ENCODE measurements at places on chromosomes 12 and 14.

- no peak for DNase-seq
Observed at GRCh38 chr14:100299238-100299560, 7.0 kb downstream of the SLC25A29 start.

DNA sequence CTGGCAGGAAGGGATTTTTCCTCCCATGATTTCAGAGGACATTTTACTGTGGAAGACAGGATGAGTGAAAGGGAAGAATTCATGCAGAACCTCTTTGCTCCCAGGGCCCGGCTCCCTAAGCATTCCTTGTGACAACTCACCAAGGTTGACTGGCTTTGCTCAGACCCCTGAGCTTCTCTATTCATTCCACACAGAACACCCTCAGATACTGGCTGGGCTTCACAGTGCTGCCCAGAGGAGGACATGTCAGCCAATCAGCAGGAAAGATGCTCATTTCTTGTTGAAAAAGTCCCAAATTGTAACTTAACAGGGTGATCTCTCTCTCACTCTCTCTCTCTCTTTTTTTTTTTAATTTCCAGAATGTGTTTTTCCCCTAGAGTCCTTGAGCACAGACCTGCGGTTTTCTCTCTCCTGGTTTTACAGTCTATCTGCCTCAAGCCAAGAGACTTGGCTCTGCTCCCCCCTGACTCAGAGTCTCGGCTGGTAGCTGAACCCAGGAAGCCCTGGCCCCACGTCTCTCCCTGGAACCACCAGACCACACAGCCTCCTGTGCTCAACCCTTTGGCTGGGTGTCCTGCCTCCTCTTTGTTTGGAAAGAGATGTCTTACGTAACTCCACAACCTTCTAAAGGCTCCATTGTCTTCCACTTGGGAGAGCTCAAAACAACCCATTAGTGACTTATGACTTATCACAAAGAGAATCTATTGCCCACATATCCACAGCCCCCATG, 43.9 kb downstream of the SSPN start:
- no peak for DNase-seq

- DNase-seq, result no peak
Observed at GRCh38 chr12:5451251-5451650, 19.3 kb downstream of the NTF3 start.

DNA sequence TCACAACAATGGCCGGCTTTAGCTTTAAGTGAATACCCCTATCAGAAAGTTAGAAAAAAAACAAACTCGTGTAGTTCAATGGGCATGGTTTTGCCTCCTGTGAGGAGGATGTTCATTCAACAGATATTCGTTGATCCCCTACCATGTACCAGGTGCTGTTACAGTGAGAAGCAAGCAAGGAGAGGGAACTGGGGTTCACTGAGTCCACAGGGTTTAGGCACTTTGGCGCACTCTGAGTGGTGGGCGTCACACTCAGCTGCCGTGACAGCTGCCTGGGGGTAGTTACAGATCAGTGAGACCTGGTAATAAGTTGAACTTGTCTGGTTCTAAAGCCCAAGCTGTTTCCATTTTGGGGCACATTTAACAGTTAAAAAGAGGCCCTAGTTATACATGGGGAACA, 74.2 kb downstream of the PAPOLA start:
- no peak for DNase-seq

GRCh38 chr12:91565246-91565645, 382.6 kb upstream of the DCN start:
- no peak for DNase-seq

DNA sequence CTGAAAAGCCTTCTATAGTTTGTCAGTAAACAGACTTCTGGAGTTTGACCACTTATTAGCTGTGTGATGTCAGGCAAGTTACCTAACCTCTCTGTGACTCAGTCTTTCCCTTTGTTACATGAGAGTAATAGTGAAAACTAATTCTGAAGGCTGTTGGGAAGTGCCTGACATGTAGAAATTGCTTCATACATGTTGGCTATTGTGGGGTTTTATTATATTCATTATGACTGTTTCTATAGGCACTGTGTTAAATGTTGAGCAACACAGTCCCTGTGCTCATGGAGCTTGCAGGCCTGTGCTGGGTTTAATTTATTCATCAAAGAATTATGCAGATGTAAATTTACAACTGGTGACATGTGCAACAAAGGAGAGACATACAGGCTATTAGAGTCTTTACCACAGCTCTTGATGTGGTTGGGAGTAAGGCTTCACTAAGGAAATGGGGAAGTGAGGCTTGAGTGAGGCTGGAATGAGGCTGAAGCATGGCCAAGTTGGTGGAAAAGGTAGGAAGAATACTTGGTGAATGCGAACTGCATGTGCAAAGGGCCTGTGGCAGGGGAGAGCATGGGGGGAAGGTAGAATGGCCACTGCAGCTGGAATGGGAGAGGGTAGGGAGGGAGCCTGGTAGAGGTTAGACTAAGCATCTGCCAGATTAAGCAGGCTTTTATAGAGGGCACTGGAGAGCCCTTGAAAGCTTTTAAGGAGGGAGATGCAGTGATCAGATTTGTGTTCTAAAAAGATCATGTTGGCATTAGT, 236.4 kb upstream of the CRY1 start:
- DNase-seq, result no peak

DNA sequence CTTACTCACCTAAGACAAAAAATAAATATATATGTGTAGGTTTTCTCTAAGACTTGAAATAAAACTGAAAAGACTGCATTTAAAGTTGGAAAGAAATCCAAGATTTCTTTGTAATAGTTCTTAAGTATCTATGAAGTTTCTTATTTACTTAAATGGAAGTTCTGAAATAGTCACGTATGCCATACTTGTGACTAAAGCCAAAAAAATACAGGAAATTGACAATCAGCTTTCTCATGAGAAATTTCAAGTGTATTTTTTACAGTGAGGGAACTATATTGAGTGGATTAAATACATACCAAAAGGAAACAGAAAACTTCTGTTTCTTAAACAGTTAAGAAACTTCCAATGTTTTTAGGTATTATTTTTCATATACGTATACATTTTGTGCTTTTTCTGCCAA, 188.1 kb downstream of the DPY19L2 start:
- no peak for DNase-seq

GRCh38 chr12:99709116-99709515, 61.6 kb downstream of the GARIN6 start:
- DNase-seq, result no peak

DNA sequence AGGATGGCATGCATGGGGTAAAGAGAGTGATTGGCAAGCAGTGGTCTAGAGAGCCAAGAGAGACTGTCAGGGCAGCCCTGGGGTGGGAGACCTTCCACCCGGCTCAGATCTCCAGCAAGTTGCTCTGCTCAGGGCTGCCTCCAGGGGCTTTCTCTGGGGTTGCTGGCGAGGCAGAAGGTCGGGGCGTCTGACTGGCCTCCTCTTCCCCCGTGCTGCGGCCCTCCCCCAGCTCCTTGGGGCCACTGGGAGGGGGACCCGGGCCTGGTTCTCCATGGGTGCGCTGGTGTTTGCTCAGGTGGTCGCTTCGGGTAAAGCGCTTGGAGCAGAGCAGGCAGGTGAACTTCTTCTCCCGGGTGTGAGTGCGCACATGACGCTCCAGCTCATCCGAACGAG, 6.6 kb upstream of the AAAS start:
- DNase-seq, result no peak

DNA sequence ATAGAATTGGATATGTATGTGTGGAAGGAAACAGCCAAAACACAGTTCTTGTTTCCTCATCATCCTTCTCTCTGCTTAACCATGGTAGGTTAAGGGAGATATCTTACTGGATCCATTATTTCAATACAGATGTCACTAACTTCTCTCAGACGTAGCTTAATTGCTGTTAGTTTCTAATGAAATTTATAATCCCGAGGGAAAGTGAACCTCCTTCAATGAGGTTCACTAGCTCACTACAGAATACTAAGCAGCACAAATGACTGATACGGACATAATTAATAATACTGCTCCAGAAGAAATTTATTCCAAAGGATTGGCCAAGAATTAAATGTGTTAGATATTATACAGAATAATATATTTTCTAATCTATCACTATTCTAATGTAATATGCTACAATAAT, 28.6 kb upstream of the PTPRO start:
- DNase-seq, result no peak

GRCh38 chr12:6222078-6222654, 22.0 kb downstream of the CD9 start:
- DNase-seq, result no peak

DNA sequence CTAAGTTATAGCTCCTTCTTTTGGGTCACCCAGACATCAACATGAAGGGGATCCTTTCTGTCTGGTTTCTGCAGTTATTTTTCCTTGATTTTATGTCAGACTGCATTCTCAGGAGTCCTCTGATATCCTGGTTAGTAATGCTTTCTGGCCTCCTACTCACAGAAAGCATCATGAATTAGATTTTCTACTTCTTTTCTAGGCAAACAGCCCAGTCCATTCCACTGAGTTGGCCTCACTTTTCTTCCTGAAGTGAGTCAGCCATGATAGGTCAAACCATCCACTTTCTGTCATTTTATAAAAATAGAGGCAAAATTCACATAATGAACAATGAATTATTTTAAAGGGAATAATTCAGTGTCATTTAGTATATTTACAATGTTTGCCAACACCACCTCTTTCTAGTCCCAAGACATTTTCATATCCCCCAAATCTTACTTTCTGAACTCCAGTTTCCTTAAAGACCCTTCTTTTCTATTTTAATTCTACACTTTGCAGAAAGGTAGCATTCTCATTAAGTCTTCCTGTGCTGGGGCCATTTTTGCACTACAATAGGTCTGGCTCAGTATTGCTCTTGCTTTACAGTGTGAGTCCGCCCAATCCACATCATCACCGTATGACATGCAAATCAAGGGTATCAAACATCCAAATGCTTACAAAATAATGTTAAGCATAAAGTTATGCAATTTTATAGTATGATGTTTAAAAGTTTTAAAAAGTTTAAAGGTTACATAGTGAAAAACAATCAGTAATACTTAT, 95.1 kb downstream of the UNC79 start:
- DNase-seq, result no peak

- DNase-seq, result no peak
Observed at GRCh38 chr14:88352698-88353097, 29.6 kb upstream of the KCNK10 start.

- no peak for DNase-seq
Observed at GRCh38 chr12:45503899-45504298, 225.6 kb upstream of the ARID2 start.

- DNase-seq, result no peak
Observed at GRCh38 chr14:89041257-89041582, 216.8 kb downstream of the TTC8 start.

DNA sequence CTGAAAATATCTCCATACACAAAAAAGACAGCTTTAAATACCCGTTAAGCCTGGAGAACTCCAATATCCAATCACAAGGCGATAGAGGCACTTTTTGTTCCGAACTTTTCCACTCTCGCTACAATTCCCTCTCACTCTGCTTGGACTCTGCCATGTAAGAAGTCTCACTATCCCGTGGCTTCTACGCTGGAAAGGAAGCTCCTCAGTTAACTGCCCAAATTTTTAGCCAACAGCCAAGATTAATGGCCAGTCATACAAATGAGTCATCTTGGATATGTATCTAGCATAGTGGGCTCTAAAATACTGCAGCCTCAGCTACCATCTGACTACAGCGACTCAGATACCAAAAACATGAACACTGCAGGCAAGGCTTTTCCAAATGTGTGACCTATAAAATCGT, 45.5 kb upstream of the RERGL start:
- no peak for DNase-seq

DNA sequence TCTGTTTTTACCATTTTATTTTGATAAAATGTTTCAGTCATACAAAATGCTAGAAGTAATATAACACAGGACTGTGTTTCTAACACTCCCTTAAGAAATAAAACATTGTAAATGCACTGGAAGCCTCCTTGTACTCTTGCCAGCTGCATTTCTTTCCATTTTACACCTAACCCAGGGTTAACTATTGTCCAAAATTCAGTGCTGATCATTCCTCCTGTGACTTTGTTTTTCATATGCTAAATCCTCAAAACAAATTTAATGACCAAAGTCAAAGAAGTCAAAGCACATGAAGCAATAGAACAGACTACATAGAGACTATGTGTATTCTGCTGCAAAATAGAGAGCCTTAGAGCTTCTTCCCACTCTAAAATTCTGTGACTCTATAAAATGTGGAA, 420.3 kb upstream of the PRICKLE1 start:
- DNase-seq, result no peak

- peak; percentile 34 for DNase-seq
Observed at GRCh38 chr12:76030341-76031080, 1.1 kb downstream of the PHLDA1 start.

DNA sequence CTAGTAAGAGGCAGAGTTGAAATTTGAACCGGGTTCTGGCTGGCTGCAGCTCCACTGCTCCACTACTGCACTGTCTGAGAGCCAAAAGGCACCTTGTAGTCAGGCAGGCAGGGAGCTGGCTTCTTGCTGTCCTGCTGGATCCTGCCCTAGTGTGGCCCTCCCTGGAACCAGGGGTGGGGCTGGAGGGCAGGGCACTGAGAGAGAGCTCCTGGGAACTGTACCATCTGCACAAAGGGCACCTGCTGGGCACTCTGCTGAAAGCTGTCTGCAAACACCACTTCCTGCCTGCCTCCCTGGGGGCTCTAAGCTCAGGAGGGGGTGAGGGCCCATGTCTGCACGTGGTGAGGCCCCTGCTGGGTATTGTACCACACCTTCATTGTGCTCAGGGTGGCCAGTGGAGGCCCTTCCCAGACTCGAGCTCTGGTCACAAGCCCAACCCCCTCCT, 19.0 kb upstream of the TCL1B start:
- no peak for DNase-seq

DNA sequence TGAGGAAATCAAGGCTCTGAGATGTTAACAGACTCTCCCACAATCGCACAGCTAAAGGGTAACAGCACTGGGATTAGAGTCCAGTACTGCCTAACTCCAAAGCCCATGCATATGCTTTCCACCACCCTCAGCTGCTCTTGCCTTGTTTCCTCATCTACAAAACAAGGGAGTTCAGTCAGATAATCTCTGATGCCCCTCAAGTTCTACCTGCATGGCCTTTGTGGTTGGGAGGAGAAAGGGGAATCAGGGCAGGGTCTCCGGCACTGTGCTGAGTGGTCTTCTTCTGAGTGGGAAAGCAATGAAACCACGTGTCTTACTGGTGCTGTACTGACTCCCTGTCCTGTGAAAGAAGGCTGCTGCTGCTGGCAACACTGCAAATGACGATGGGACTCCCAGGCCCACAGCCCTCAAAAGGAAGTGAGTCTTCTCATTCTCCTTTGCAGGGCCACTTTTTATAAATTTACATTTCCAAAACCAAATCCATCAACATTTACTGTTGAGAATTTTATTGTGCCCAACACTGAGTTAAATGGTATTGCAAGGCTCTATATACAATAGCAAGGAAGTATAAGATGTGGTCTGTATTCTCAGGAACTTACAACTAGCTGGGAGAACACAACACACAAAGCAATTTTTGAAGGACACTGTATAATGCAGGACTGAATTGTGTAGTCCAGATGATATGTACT, 19.7 kb upstream of the DUSP16 start:
- no peak for DNase-seq

- DNase-seq, result no peak
Observed at GRCh38 chr14:22164616-22165015, 424.4 kb downstream of the DAD1 start.

- DNase-seq, result peak; percentile 71
Observed at GRCh38 chr14:95515596-95516552, 576 bp downstream of the SYNE3 start.

- no peak for DNase-seq
Observed at GRCh38 chr12:10802587-10802986, at the start of gene TAS2R7. TSS of gene TAS2R7 (minus strand) at chr12:10802627. CDS start at chr12:10802570, 57 bp downstream.

GRCh38 chr12:120588948-120589930, 8.0 kb upstream of the POP5 start:
- no peak for DNase-seq

- DNase-seq, result no peak
Observed at GRCh38 chr14:58151133-58152013, 640 bp downstream of the ARMH4 start.

GRCh38 chr12:106183735-106184134, 45.0 kb upstream of the NUAK1 start:
- no peak for DNase-seq
